ENCODE measurements at places on chromosomes 3 and 15.

GRCh38 chr3:149702691-149703441 is 45.0 kb upstream of the WWTR1 start:
- DNase-seq: no peak

DNA sequence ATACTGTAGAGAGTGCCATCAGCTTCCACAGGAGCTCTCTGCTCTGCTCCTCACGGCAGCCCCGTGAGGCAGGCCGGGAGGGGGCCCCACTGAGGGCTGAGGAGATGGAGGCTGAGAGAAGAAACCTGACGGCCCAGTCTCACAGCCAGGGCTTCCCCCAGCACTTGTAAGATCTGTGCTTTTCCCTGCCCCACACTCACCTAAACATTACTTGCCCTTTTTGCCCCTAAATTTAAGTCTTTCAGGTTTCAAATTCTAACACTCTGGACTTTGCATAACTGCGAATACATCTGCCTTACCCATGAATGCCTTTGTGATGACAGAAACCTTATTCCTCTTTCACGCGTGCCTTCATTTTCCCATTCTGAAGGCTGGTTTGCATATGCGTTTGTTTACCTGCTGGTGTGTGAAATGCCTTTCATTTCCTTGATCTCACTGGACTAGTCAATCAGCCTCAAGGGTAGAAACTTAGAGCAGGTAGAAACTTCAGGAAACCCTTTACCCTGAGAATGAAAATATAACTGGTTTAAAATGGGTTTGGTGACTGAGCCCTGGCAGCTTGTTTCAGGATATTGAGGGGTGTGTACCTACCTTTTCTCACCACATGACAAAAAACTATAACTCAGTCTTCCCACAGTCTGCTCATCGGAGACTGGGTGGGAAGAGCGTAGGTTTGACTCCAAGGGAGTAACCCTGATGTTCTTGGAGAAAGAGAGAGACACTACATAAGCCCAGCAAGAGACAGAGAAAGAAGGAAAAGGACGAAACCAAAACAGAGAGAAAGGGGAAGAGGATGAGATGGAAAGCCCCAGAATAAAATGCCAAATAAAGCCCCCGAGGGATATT is 20.1 kb downstream of the SLC12A8 start:
- DNase-seq: no peak

GRCh38 chr3:154795582-154795981 is 284.5 kb upstream of the MME start:
- DNase-seq: no peak

DNA sequence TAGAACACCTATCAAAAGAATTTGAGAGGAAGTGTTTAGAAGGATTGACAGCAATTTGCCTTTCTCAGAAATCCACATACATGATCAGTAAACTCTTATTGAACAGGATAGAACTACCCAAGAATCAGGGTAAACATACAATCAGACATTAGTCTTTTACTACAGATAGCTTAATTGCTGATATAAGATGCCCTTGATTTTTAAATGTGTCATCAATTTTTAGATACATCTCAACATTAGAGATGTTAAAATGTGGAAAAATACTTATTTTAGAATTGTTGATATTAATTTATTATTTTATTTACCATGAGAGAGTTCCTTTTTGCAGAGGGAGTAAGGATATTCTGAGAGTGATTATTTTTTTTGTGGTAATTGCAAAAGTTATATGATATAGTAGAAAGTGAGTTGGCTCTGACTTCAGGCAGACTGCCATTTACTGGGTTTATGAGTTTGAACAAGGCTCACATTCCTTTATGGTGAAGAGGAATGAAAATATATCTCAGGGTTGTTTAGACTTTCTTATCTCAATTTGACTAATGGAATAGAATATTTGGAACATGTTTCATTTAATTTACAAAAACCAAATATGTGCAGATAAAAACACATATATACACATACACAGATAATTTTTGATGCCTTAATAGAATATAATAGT is 302.8 kb upstream of the GOLIM4 start:
- DNase-seq: no peak

GRCh38 chr3:64321747-64322146 is 96.5 kb upstream of the PRICKLE2 start:
- DNase-seq: no peak

GRCh38 chr3:147360646-147361453 is 45.5 kb downstream of the ZIC4 start:
- DNase-seq: no peak

DNA sequence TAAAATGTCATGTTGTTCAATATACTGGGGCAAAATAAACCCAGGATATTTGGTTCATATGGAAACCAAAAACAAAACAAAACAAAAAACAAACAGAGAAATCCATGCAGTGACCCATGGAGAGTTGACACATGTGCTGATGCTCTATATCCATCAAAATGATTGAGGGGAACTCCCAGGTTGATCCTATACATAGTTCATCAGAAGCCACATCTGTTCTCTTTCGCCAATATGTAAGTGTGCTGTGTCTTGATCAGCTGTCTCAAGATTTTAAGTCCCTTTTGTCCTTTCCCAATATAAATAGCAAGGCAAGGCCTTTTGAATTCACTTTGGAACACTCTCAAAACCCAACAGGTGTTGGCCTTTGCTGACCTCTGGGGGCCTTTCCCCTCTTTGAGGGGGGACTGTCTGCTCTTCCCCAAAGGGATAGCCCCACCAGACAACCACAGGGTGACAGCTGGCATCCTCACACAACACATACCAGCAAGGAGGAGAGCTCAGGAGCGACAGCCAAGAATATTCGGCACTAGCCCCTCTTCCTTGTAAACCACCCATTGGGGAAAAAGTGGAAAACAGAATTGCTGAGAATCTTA is 209.4 kb upstream of the CD96 start:
- DNase-seq: no peak

DNA sequence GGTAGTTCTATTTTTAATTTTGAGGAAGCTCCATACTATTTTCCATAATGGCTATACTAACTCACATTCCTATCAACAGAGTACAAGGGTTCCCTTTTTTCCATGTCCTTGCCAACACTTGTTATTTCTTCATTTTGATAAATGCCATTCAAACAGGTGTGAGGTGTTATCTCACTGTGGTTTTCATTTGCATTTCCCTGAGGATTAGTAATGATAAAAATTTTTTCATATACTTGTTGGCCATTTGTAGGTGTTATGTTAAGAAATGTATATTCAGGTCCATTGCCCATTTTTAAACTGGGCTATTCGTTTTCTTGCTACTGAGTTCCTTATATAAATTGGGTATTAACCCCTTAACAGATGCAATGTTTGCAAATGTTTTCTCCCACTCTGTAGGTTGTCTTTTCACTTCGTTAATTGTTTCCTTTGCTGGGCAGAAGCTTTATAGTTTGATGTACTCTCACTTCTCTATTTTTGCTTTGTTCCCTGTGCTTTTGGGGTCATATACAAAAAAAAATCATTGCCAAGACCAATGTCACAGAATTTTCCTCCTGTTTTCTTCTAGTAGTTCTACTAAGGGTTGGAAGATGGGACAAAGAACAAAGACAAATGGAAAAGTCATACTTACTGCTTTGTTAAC is 11.0 kb upstream of the VPS39 start:
- no peak for DNase-seq

- no peak for DNase-seq
These were observed 6.6 kb downstream of the PROK2 start for GRCh38 chr3:71778353-71778752.

DNA sequence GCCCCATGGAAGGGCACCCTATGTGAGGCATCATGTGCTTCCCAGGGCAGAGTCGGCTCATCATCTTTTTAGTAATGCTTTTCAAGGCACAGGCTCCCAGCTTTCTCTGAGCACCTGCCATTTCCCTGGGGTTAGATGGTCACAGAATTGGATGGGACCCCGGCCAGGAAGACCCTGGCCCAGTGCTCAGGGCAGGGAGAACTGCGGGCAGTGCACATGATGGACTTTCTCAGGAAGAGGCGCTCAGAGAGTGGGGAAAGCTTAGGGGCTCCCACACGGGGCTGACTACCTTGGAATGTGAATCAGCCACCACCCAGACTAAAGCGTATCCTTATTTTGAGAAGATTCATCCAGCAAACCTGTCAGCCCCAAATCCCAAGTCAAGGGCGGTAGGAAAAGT is 16.5 kb upstream of the SKOR1 start:
- no peak for DNase-seq

DNA sequence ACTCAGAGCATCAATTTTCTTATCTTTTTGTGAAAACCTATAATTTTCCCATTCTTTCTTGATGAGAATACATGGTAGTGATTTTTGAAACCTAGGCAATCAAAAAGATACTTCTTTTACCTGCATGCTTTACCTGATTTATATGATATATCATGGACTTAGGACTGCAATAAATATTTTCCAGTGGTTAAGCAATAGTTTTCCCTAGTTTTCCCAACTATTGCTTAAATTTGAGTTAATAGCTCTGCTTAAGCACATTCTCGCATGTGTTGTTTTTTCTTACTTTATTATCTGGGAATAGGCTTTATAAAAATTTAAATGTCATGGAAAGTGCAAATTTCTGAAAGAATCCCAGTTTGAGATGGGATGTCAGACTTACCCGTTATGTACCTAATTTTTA is 465.1 kb upstream of the BCHE start:
- no peak for DNase-seq

- DNase-seq: no peak
These were observed 232.5 kb upstream of the ST8SIA2 start for GRCh38 chr15:92161039-92161670.

GRCh38 chr15:84570164-84570735 is 30.6 kb upstream of the ZSCAN2 start:
- DNase-seq: peak; percentile 45

DNA sequence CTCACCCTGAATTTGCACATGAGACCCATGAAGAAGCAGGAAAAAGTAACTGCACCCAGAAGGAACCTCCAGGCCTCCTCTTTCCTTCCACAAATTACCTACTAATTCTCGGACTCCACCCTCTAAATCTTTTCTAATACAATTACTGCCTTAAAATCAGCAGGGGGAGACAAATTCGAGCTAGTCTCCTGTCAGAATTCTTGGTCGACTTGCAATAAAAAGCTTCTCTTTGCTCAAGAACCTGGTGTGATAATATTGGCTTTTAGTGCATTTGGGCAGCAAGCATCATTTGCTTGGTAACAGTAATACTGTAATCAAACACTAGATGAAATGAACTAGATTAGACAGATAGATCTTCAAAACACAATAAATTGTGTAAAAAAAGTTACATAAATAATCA is 281.9 kb downstream of the RAP2B start:
- peak; percentile 4 for DNase-seq

DNA sequence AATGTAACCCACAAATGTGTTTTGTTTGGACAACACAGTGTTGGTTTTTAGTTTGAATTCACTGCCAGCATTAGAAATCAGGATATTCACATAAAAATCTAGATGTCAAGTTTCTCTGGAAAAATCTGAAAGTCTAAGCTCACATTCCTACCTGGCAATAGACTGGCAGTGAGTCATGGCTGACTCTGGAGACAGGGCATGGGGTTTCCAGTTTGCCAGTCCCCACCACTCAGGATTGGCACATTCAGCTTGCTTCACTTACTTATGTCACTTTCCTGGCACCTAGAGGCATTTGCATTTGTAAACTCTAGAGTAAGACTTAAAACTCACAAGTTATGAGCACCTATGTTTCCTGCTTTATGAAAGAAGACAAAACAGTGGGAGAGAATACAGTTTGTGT is 19.1 kb upstream of the SEC61A1 start:
- DNase-seq: no peak

DNA sequence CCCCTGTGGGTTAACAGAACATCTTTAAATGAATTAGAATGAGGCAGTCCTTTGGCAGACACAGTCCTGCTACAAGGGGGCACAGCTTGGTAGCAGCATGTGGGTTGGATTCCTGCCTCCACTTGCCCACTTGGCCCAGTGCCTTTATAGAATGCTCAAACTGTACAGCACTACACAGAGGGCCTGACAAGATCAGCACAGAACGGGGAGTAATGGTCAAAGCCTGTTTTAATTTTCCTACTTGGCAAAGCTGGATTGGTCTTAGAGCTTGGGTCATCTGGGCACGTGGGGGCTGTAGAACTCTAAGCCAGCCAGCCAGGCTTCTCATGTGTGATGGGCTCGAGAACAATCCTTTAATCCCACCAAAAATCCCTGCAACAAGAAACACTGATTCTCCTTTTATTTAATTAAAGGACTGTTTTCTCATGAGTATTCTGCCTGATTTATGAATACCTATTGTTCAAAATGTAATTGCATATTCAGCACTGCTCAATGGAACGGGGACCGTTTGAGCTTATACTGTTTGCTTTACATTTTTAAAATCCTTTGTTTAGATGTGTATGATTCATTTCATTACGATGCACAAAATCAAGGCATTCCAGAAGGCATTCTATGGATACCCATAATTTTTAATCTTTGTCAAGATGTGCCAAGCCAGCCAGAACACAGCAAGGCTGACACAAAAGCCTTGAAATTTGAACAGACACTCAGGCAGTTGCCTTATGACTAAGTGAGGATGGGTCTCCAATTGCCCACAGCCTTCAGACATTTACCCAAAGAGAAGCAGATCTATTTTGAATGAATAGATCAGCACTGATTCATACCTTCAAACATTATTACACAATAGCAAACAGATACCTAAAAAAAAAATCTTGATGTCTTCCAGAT is 249.3 kb upstream of the TGFBR2 start:
- no peak for DNase-seq

- DNase-seq: no peak
These were observed 23.3 kb upstream of the CYP11A1 start for GRCh38 chr15:74390647-74391288.

GRCh38 chr15:68275165-68275746 is 2.3 kb upstream of the FEM1B start:
- DNase-seq: no peak

GRCh38 chr15:40623361-40623760 is 29.3 kb downstream of the KNL1 start:
- no peak for DNase-seq

GRCh38 chr15:51156957-51157356 is 62.3 kb upstream of the TNFAIP8L3 start:
- DNase-seq: no peak

DNA sequence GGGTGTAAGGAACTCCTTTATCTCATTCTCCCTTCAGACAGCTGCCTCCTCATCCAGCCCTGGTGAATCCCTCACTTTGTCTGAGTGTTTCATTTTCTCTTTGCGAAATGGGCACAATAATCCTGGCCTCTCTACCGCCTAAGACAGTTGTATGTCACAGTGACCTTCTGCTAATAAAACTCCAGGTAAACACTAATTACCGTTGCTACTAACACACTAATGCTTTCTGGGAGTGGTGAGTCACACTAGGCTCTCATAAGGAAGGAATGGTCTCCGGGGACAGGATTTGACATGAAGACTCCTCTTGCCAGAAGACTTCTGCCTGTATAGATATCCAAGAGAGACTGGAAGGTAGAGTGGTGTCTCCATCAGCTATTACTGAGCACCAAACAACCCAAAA is 71.7 kb upstream of the SNRK start:
- DNase-seq: no peak
